ENCODE measurements at places on chromosomes 11 and 22.

DNA sequence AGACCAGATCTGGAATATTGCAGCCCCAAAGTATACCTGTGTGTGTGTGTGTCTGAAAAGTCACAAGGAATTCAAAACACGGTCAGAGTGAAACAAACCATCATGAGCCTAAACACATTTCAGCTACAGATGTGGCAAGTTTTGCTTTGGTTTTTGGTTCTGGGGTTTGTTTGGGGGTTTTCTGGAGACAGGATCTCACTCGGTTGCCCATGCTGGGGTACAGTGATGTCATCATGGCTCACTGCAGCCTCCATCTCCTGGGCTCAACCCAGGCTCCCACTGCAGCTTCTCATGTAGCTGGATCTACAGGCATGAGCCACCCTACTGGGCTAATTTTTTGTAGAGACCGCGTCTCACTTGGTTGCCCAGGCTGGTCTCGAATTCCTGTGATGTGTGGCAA lies 41.4 kb upstream of the PHF21A start:
- no peak for DNase-seq

DNA sequence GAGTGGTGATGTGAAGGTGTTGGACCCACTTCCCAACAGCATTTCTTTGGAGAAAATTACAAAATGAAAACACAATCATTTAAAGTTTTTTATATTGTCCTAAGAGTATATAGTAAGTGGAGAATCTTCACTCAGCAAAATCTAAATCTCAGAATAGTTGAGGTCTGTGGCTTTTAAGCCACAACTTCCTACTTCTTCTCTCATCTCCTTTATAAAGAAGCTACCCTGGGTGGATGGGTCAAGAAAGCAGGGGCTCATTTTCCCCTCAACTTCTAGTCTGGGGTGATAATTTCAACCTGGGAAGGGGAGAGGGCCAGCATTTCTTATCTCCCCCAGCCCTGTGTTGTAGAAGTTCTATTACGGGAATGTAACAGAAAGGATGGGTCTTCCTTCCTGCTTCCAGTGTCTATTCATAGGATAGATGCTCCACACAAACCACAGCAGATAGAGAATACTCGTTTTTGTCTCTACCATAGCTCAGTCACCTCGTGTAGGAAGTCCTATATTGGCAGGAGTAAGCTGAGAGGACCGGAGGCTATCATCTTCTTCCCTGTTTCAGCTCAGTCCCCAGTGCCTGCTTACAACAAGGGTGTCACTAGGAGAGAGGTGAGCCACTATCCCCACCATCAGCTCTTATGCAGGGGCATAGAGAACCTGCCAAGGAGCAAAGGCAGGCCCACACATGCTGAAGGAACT lies 341.5 kb downstream of the CASP12 start:
- DNase-seq: no peak

DNA sequence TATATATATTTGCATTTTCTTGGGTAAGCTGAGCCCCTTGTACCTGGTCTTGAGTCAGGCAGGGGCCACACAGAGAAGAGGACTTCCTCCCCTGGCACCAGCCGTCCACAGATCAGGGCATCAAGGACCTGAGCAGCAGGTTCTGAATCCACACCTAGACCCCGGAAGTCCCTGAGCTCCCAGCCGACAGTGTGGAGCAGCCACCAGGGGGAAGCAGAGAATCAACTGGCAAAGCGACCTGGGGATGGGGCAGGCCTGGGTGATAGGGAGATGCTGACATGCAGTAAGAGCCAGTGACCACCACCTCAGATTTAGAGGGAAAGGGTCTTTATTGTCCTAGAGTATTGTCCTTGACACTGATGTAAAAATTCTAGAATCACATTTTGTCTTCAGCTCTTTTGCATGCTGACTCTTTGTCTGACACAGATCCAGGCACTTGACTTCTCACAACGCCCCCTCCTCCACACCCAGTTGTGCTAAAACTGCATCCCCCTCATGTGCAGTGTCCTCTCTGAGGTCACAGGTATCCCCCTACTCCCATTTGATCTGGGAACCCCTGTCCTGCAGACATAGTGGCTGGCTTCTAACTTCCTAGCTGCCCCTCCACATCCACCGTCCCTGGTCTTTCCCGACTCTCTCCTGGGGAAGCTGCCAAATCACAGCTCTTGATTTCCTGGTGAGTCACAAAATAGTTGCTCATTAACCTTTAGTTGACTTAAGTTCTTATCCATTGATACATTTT lies 109.3 kb downstream of the GGTLC2 start:
- no peak for DNase-seq

DNA sequence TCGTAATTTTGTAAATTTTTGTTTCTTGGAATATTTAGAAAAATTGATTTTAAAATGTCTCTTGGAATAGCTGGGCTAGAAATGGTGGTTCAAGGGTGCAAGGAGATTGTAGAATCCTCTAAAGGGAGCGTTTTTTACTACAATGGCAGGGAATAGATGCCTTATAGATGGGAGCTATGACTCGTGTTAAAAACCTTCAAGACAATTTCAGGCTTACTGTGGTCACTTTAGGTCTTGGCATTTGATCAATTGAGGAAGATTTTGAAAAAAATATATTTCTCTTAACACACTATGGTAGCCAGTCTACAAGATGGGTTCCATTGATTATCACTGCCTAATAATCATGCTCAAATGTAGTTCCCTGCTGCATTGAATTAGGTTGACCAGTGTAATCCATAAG lies 25.0 kb downstream of the METTL15 start:
- no peak for DNase-seq

- DNase-seq: peak; percentile 43
Observed at GRCh38 chr22:31943978-31944699, at the start of gene YWHAH. TSS of gene YWHAH (plus strand) at chr22:31944535. CDS start at chr22:31944734, 199 bp downstream.
